CD4-positive, CD25-positive, alpha-beta regulatory T cell (primary cell): ENCODE measurements at places on chromosomes 4 and X. TPM values are rescaled to one million over a fixed set of nuclear protein-coding genes. Genes with fewer than 3 reads are reported as not detected.

The UCP1 gene
- not detected for total RNA-seq

The GLRB gene
- not detected for total RNA-seq

The HELT gene
- total RNA-seq, result not detected

The AKAP14 gene
- not detected for total RNA-seq

The PPP1R2C gene
- 32.2 TPM for total RNA-seq

The FRMPD3 gene
- total RNA-seq, result not detected

GRCh38 chr4:177293208-177294033 is 16.3 kb upstream of the NEIL3 start:
- DNase-seq, result no peak

- no peak for DNase-seq
Measured at GRCh38 chrX:2576793-2577192, 76.0 kb upstream of the DHRSX start.

GRCh38 chrX:13938051-13938828 is 91.5 kb downstream of the GEMIN8 start:
- no peak for DNase-seq

DNA sequence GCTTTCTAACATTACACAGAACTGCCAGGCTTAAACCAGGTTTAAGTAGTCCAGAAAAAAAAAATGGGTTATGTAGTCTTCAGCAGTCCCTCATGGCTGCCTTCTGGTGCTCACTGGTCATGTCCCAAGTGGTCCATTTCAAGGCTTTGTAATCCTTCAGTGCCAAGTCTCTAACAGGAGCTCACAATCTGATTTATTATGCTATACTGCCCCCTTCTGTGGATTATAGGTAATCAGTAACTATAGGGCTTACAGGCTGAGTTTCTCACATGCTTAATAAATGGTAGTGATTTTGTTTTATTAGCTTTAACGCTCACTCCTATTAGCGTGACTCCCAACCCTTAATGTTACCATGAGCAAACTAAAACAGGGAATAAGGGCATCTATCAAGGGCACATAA is 92.5 kb upstream of the EDA2R start:
- no peak for DNase-seq

DNA sequence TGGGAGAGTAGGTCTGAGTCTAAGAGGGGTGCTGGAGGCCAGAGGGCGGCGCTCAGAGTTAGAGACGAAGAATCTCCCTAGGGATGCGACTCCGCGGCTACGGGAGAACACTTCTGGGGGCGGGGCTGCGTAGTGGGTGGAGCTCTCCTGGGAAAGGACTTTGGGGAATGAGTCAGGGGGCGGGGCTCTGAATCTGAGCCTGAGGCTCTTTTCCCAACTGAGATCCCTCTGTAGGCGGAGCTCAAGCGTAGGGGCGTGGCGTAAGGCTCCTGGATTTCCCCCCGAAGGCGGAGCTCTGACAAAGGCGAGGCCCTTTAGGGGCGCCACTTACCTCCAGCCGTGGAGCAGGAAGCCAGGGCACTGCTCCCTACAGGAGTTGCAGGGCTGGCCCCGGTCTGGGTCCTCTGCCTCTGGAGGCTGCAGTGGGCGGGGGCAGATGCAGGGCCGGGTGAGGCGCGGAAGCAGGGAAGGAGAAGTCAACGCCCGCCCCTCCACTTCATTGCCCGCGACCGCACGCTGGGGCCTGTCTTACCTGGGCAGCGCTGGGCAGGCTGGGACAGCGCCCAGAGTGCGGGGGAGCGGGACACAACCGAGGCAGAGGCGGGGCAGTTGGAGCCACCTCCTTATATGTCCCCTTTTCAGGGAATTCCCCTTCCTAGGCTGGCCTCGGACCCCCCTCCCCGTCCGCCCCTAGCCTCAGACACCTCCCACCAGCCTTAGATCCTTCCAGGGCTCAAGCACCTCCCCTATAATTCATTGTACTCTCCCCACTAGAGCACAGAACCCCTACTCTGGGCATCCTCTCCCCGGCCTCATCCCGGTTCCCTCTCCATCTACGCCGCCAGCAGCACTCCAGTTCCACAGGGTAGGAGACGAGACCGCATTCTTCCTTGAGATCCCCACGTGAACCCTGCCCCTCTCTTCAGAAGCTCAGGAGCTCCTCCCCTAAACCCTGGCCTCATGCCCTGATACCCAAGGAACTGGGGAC is 1.6 kb downstream of the PRICKLE3 start:
- no peak for DNase-seq

- no peak for DNase-seq
Measured at GRCh38 chr4:23613782-23614181, 276.1 kb downstream of the PPARGC1A start.

DNA sequence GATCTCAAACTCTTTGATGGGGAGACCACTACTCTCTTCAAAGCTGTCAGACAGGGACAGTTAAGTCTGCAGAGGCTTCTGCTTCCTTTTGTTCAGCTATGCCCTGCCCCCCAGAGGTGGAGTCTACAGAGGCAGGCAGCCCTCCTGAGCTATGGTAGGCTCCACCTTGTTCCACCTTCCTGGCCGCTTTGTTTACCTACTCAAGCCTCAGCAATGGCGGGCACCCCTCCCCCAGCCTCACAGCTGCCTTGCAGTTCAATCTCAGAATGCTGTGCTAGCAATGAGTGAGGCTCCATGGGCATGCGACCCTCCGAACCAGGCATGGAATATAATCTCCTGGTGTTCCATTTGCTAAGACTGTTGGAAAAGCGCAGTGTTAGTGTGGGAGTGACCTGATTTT is 42.1 kb upstream of the UGT2B10 start:
- DNase-seq, result no peak

DNA sequence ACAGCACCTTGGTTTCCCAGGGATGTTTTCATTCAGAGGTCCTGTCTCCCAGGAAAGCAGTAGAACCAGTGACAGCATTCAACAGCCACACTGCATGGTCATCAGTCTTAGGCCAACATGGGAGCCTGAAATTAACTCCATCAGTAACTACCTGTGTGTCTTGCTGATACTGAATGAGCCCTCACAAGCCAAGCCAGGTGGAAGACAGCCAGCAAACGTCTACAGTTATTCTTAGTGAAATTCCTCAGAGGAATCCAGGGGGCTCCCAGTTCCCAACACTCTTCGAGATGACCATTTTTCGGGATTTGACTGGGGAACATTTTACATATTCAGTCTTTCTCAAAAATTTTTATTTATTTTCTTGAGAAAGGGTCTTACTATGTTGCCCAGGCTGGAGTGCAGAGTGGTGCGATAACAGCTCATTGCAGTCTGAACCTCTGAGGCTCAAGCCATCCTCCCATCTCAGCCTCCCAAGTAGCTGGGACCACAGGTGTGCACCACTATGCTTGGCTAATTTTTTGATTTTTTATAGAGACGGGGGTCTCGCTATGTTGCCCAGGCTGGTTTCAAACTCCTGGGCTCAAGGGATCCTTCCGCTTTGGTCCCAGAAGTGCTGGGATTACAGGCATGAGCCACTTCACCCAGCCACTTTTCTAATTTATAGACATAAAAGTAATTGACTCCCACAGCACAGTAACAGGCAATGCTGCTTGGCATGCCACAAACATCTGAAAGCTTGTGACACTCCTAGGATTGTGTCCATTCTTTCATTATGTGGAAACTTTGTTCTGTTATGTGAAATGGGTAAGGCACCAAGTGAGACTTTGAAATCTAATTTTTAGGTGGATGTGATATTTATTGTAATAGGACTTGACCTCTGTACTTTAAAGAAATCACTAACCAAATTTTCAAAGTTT is 116.9 kb downstream of the SOWAHB start:
- no peak for DNase-seq

DNA sequence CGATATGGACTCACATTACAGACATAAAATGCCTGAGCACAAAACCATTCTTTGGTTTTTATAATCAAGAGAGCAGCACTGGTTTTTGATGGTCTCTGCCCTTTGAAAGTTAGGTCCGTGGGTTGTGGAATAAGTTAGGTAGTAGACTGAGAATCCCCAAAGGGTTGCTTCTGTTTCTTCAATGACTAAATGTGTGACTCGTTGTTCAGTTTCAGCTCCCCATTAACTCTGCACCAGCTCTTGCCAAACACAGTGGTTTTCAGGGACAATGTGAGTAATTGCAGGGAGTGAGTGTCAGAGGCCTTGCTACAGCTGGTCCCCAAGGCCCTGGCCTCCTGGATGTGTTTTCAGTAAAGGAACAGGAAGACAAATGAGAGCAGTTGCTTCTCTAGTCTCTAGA is 24.8 kb downstream of the SMIM20 start:
- DNase-seq, result no peak

- DNase-seq, result no peak
Measured at GRCh38 chr4:17126321-17126966, 228.0 kb upstream of the LDB2 start.

- DNase-seq, result no peak
Measured at GRCh38 chr4:143713955-143714625, 13.6 kb upstream of the FREM3 start.

GRCh38 chrX:101642093-101642492 is 17.6 kb downstream of the ARMCX2 start:
- DNase-seq, result no peak

GRCh38 chr4:34469516-34469915 is 1774.8 kb downstream of the ARAP2 start:
- DNase-seq, result no peak

GRCh38 chrX:149630681-149631233 is 835 bp downstream of the TMEM185A start:
- no peak for DNase-seq

GRCh38 chr4:5998333-5998936 is 19.8 kb downstream of the C4orf50 start:
- DNase-seq, result peak; percentile 33

DNA sequence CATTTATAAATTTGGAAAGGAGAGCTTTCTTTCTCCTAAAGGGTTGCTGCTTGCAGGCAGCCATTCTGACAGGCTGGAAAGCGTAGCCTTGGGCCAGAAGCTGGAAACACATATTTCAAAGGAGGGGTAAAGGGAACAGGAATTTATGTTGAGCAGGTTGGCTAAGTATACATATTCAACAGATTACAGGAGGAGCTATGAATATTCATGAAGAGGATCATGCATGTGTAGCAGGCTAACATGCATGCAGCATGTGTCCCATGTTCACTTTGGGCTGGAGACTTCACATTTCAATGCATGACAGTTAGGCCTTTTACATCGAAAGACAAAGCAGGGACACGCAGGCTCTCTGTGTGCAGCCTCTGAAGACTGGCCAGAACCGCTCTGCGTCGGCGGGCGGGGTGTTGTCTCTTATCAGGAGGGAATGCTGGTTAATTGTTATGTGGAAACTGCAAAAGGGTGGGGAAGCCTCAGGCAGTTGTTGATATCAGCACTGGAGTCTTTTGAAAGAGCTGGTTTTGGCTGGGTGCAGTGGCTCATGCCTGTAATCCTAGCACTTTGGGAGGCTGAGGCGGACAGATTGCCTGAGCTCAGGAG is 31.5 kb downstream of the CASP3 start:
- DNase-seq, result no peak

GRCh38 chrX:153783378-153784013 is 2.7 kb downstream of the SRPK3 start:
- DNase-seq, result no peak

GRCh38 chrX:73851014-73852009 is 288.3 kb downstream of the CHIC1 start:
- no peak for DNase-seq
